CD4-positive, alpha-beta T cell treated with Interleukin-6 for 4 hours (primary cell): ENCODE measurements at places on chromosomes 11 and 22.

DNA sequence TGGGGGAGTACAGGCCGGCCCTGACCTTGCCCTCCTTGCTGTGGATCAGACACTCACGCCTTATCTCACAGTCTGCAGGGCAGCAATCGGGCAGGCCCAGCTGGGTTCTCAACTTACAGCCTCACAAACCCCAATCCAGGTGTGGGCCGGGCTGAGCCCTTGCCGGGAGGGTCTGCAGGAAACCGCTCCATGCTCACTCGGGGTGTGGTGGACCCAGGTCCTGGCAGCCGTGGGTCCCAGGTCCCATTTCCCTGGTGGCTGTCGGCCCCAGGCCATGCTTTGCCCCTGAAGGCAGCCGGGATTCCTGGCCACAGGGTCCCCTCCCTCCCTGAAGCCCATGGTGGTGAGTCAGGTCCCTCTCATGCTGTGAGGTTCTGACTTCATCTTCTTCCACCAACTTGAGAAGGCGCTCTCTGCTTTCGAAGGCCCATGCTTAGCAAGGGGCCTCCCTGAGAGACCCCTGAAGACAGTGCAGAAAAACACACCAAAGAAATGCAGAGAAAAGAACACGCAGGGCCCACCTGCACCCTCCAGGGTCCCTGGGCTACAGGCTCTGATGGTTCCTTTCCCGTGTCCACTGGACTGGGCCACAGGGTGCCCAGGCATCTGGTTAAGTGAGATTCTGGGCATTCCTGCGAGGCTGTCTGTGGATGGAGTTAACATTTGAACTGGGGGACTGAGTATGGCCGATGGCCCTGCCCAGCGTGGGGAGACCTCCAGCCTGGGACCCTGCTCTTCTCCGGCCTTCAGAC is 588.2 kb downstream of the BRD1 start:
- DNase-seq = no peak

DNA sequence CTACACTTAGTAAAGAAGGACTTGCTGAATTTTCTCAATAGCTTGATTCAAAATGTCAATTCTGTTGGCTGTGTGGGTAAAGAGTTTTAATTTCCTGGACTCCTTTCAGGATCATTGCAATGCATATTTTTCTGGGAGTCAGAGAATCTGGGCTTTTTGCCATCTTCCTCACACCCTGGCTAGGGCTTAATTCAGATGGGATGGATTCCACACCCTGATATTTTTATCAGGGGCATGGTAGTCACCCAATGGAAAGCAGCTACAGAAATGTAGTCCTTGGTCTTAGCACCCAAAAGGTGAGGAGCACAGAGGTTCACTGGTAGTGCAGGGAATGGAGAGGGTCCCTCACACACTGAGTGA is 79.3 kb downstream of the SGSM3 start:
- no peak for DNase-seq

DNA sequence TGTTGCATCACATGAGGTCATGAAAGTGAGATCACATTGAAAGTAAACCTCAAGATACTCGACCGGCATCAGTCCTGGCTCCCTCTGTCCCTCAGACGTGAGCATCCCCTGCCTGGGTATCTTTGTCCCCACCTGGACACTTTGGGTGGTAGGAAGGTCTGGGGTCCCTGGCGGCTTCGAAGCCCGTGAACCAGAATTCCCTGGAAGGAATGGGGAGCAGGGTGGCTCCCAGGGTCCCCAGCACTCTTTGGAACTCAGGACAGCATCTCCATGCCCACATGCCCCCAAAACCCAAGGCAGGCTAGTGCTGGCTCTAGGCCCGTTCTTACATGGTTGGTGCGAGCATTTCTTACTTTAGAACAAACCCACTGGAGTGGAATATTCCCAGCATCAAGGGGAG is 7.5 kb downstream of the DERL3 start:
- no peak for DNase-seq

DNA sequence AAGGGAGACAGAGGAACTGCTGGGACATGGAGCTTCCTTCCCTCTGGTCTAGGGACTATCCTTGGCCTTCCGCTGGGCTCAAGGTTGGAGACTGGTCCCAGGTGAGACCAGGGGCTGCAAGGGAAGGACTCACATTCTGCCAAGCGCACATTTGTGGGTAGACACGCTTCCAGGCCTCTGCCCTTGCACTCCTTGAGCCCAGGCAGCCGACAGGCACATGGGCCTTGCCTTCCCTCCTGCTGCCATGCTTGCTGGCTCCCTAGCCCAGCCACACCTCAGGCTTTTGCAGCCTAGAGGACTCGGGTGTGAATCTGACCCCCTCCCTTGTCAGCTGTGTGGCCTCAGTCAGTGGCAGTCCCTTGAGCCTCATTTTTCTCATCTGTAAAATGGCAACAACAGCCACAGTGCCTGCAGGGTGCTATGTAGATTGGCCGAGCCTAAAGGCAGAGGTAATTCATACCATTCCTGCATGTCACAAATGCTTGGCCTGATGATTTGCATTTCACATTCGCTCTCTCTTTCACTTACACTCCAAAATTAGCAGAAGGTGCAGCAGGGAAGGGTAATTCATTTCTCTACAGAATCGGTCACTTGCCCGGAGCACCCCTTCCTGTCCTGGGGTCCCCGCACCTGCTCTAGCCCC is 57.6 kb upstream of the NECTIN1 start:
- DNase-seq = no peak

GRCh38 chr11:16226245-16226644 is 130.1 kb downstream of the SOX6 start:
- no peak for DNase-seq

DNA sequence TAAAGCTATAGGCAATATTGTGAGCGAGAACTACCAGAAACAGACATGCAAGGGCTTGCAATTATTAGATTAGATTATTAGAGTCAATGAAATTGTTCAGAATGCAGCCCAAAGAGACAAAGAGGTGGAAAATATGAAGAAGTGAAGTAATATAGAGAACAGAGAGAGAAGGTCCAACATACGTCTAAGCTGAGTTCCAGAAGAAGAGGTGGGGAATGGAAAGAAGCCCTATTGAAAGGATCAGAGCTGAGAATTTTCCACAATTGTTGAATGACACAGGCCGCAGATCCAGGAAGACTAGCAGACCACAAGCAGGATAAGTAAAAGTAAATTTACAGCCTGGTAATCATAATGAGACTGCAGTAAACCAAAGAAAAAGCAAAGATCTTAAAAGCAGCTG is 93.2 kb downstream of the EXT2 start:
- DNase-seq = no peak

- DNase-seq = no peak
These were observed 177.1 kb upstream of the RAG2 start for GRCh38 chr11:36775130-36775529.

DNA sequence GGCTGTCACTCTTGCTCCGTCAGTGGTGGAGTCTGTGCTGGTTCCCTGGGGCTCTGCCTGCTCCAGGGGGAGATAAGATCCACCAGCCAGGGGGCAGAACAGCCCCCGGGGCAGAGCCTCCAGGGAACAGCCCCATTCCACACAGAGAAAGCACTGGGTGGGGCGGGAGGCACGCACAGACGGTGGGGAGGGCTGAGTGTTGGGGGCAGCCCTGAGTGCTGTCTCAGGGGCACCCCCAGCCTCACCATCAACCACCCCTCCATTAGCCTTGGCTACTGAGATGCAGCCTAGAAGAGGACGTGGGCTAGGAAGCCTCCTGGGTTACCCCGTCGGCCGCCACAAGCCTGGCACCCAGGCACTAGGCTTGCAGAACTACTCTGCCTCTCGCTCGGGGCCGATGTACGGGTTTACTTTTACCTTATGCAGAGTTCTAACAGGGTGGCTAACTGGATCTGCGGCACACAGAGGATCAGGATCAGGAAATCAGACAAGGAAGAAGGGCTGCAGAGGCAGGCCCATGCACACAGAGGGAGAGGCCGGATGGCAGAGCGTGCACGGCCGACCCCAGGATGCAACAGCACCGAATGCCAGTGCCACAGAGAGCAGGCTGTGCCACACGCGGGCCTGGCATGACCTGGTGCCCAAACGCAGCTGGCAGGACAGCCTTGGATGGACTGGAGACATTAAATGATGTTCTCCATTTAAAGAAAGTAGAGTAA is 140.5 kb downstream of the CTTN start:
- no peak for DNase-seq

GRCh38 chr22:30211124-30211820 is 35.3 kb downstream of the LIF start:
- no peak for DNase-seq

DNA sequence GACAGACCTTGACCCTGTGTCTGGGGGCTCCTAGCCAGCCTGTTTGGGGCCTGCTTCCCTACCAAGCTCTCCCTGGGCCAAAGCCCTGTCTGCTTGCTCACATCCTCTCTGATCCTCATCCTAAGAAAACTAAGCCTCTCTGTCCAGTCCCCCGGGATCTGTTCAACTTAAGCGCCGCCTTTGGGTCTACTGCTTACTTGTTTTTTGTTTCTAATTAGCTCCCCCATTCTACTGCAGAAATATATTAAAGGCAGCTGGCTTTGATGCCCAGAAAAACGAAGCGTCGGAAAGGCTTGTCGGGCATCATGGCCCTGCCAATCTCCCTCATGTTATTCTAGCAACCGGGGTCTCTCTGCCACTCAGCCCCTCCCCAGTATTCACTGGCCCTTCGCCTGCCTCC is 3.4 kb downstream of the DSCAML1 start:
- DNase-seq = no peak
